ENCODE measurements at places on chromosomes 1 and 21.

DNA sequence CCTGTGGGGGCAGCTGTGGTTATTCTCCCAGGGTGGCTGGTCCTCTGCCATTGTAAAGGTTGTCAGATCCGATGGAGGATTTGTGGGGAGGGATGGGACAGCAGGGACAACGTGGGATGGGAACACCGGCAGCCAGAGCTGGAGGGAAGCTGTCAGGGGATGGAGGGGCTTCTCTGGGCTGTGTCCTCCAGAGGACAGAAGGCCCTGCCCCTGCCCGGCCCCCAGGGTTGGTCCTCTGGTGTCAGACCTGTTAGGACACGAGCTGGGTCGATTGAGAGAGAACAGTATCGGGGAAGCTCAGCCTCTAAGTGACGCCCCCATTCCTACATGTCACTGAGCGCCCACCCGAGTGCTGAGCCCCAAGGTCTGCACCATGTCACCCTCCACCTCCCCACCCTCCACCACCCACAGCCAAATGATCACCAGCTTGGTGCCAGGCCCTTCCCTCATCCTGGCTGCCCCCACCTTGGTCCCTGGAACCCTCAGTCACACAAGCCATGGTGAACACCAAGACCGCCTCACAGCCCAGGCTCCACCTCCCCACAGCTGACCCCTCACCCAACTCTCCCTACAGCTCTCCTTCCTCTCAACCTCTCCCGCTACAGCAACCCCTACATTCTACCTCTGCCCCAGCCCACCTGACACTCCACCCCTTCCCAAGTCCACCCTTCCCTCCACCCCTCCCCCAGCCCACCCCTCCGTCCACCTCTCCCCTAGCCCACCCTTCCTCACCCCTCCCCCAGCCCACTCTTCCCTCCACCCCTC lies 244.4 kb downstream of the MATN1 start:
- no peak for DNase-seq

DNA sequence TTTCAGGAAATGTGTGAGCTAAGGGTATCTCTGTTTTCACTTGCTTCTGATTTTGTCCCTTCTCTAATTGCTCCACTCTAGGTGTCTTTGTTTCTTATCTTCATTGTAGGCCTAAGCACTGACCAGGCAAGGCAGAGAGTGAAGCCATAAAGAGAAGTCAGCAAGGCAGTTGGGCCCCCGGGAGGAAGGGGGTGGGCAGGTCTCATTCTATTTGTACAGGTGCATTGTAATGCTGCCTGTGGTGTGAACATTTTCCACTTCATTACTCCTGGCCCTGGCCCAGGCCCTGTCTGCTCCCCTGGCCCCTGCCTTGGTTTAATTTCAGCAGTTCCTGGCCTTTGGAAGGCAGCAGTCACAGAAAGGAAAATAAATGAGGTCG lies 86.4 kb upstream of the JUN start:
- DNase-seq: no peak

DNA sequence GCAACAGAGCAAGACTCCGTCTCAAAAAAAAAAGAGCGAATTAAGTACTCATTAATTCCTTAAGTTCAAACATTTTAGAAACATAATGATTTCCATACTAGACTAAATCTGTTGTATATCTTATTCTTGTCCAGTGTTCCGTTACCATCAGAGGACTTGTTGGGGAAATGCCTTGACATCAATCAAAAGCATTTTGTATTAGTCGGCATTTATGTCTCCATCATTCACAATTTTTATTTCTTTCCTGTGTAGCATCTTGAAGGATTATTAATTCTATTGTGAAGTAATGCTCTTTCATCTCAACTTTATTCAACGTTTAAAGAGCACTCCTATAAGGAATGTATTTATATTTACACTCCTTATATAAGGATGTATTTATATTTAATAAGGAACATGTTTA lies 82.9 kb upstream of the QSOX1 start:
- DNase-seq: no peak

GRCh38 chr1:36269408-36269838 lies 36.7 kb upstream of the SH3D21 start:
- DNase-seq: no peak

DNA sequence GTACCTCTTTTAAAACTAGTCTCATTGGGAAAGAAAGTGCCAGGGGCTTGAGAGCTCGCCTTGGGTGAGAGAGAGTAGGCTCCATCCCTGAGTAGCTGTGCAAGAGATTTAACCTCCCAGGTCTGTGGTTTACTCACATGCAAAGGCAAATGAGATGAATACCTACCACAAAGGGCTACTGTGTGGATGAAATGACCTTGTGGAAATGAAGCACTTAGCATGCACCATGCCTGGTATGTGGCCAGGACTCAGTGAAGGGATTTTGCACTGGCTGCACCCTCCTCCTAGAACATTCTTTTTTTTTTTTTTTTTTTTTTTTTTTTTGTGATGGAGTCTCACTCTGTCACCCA lies 120.3 kb downstream of the PROX1 start:
- DNase-seq: no peak

DNA sequence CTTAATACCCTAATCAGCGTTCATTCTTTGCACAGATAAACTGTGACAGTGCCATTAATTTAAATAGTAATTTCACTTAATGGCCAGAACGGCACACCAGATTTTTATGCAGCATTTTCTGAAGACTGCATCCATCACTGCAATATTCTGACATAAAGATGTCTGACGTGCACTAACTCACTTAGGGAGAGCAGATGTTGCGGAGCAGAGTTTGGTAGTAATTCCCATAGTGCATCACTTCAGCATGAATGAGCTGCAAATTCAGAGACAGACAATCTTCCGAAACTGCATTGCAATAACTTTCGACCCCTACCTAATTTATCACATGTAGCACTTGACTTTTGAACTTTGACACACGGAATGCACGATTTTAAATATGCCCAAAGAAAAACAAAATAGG lies 225.3 kb downstream of the KCTD3 start:
- no peak for DNase-seq

GRCh38 chr1:109274533-109275476 lies 8.1 kb downstream of the PSRC1 start:
- no peak for DNase-seq

GRCh38 chr1:59455206-59455605 lies 158.3 kb downstream of the FGGY start:
- DNase-seq: no peak

DNA sequence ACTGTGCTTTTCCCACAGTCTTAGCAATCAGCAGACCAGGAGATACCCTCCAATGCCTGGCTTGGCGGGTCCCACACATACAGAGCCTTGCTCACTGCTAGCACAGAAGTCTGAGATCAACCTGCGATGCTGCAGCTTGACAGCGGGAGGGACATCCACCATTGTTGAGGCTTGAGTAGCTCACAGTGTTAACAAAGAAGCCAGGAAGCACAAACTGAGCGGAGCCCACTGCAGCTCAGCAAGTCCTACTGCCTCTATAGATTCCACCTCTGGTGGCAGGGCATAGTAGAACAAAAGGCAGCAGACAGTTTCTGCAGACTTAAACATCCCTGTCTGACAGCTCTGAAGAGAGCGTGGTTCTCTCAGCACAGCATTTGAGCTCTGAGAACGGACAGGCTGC lies 33.4 kb downstream of the MNDA start:
- no peak for DNase-seq
